Activated CD8-positive, alpha-beta T cell treated with anti-CD3 and anti-CD28 coated beads for 36 hours (primary cell): ENCODE measurements at places on chromosomes 12 and 14. TPM values are rescaled to one million over a fixed set of nuclear protein-coding genes. Genes with fewer than 3 reads are reported as not detected.

Gene DNAJC22
- not detected for total RNA-seq

DNA sequence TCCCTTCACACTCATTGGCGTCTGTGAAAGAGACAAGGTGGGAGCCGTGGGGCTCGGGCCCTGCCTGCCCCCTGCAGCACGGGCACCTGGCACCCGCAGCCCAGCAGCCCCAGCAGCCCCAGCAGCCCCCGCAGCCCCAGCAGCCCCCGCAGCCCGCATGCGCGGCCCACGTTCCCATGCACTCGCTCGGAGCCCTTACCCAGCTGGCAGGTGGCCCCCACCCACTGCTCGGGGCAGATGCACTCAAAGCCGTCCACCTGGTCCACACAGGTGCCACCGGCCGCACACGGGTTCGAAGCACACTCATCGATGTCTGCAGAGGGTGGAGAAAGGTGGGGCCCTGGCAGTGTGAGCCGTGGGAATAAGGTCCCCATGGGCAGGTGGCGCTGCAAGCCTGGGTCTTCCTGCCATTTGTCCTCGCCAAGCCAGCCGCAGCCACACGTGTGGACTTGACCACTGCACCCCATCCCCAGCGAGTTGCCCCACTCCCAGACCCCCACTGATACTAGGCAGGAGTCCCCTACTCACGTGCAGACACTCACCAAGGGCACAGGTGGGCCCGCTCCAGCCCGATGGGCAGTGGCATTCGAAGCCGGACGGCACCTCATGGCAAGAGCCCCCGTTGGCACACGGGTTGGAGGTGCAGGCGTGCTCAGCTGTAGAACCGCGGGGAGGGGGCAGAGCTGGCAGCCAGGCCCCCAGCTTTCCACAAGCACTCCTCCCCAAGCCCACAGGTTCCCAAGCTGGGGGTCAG, 17.3 kb downstream of the JAG2 start:
- DNase-seq, result no peak
- no peaks in the 10 kb centered on the region for H3K36me3 ChIP-seq
- H3K27me3 ChIP-seq, result no peaks in the 10 kb centered on the region

Gene PPFIBP1
- 6.6 TPM for total RNA-seq

DNA sequence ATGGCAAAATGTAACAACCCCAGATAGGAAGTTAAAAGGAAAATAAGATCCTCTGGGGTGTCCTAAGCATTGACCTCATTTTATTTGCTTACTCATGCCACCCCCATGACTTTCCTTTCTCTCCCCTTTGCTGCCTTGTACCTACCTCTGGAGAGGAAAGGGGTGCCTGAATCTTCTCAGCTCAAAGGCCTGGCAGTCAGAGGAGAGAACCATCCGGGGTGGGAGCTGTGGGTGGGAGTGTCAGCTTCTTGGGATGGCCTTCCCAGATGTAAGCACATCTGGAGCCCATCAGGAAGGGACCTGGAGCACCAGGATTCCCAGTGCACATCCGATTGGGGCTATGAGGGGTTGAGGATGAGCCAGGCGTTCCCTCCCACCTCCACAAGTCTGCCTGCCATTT, 5.2 kb upstream of the ITGA5 start:
- H3K36me3 ChIP-seq, result no peaks in the 10 kb centered on the region
- no peak overlapping the region for H3K4me3 ChIP-seq
- H3K4me1 ChIP-seq, result peaks cover 33% of the 10 kb centered on the region
- no peak overlapping the region for H3K27ac ChIP-seq
- no peak for DNase-seq

DNA sequence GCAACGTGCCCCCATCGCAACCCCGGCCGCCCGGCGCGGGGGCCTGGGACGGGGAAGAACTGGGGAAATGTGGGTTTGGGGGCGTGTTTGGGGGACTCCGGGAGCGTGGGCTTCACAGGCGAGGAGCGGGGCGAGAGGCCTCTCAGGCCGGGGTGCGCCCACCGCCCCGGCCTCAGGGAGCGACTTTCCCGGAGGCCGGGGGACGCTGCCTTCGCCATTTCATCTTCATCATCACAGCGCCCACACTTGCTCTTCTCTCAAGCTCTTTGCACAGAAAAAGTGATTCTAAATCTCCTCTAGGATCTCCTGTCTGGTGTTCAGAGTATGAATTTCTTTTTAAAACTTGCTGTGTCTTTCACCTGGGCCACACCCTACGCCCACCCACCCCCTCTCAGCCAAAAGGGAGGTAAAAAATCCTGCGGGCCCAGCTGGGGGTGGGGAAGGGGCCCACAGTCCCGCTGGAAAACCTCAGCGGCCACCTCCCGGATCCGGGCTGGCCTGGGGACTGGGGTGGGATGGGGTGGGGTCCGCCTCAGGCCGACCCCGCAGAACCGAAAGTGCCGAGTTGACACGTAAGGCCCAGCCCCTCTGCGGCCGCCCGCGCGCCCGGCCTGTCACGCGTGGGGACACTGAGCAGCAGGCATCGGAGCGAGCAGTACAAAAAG, 7.4 kb downstream of the CDKN1B start:
- peaks cover 42% of the 10 kb centered on the region for H3K4me1 ChIP-seq
- peak overlapping the region; percentile 99 for H3K27ac ChIP-seq
- no peaks in the 10 kb centered on the region for H3K27me3 ChIP-seq

- H3K4me1 ChIP-seq, result no peaks in the 10 kb centered on the region
- no peak overlapping the region for H3K27ac ChIP-seq
- peaks cover 6% of the 10 kb centered on the region for H3K27me3 ChIP-seq
Measured at GRCh38 chr14:76718306-76719040, 42.8 kb upstream of the VASH1 start.

Gene DPF3
- total RNA-seq, result 0.13 TPM

- no peaks in the 10 kb centered on the region for H3K36me3 ChIP-seq
- no peak overlapping the region for H3K4me3 ChIP-seq
- no peak for DNase-seq
- no peaks in the 10 kb centered on the region for H3K4me1 ChIP-seq
- H3K27me3 ChIP-seq, result peaks cover 14% of the 10 kb centered on the region
Measured at GRCh38 chr14:21656980-21657379, 3.3 kb downstream of the OR4E2 start.

Gene PCED1B
- total RNA-seq, result 119 TPM

GRCh38 chr14:91875525-91876286, 8.4 kb upstream of the TC2N start:
- H3K27me3 ChIP-seq, result no peaks in the 10 kb centered on the region
- DNase-seq, result no peak
- no peaks in the 10 kb centered on the region for H3K36me3 ChIP-seq
- H3K4me3 ChIP-seq, result no peak overlapping the region
- H3K27ac ChIP-seq, result peak overlapping the region; percentile 50
- H3K4me1 ChIP-seq, result peaks cover 67% of the 10 kb centered on the region

Gene TAS2R8
- total RNA-seq, result not detected

DNA sequence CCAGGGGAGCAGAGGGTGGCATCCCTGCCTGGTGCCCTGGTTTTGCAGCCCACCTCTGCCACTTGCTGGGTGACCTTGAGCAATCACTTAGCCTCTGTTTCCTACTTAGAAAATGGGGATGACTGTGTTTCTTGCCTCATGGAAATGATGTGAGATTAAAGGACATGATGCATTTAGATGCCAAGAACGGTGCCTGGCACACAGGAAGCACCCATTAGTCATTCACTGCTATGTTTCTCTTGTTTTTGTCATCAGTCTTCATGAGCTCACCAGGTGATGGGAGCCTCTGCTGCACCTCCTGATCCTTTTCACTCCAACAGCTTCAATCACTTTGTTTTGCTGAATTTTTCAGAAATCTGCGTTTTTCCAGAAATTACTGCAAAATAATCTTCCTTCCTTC, 23.6 kb upstream of the ATF1 start:
- no peaks in the 10 kb centered on the region for H3K27me3 ChIP-seq
- no peak overlapping the region for H3K4me3 ChIP-seq
- H3K27ac ChIP-seq, result no peak overlapping the region
- H3K4me1 ChIP-seq, result no peaks in the 10 kb centered on the region
- H3K36me3 ChIP-seq, result peaks cover 37% of the 10 kb centered on the region

GRCh38 chr12:119096429-119097202, 82.1 kb upstream of the HSPB8 start:
- peaks cover 4% of the 10 kb centered on the region for H3K27me3 ChIP-seq
- H3K36me3 ChIP-seq, result no peaks in the 10 kb centered on the region
- no peak overlapping the region for H3K27ac ChIP-seq
- no peaks in the 10 kb centered on the region for H3K4me1 ChIP-seq

DNA sequence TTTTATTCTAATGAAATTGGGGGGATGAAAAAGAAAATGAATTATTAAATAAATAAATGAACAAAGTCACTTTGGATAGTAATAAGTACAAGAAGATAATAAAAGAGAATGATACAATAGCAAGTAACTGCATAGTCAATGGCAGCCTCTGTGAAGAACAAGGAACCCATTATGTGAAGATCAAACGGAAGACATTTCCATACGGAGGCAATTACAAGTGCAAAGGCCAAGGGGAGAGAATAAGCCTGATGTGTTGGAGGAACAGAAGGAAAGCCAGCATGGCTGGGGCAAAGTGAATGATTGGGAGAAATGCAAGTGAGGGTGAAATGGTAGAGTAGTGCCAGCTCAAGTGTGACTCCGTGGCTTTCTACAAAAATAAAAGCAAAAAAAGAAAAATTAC, 43.9 kb upstream of the CHPT1 start:
- no peak overlapping the region for H3K27ac ChIP-seq
- DNase-seq, result no peak
- H3K4me3 ChIP-seq, result no peak overlapping the region
- H3K36me3 ChIP-seq, result no peaks in the 10 kb centered on the region
- H3K4me1 ChIP-seq, result no peaks in the 10 kb centered on the region
- H3K27me3 ChIP-seq, result peaks cover 15% of the 10 kb centered on the region

Gene ZBTB39
- 5.1 TPM for total RNA-seq

DNA sequence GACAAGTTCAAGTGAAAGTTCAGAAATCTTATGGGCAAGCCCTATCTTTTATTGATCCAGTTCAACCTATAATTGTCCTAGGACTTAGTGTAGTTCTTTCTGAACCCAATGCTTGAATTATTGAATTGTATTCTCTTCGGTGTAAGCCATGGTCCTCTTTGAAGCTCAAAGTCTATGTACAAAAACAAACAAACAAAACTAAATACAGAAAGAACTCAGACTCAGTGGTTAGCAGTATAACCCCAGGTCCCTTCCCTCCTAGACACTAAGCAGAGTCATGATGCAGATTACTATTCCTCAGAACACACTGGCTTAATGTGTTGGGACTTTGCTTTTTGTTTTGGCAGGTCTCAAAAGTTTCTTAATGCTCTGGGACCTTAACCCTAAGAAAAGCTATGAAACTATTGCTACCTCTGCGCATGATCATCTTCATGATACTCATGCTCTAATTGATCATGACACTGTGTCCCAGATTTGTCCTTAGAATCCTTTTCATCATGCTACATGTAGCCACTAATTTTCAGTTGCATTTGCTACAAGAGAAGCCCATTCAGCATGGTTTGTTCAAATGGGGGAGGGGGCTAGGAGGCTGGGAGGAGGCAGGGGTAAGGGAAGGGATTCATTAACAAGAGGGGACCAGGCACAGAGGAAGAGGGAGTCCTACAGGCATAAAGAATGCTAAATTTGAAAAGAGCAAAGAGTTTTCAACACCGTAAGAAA, 35.1 kb upstream of the NAA30 start:
- H3K4me3 ChIP-seq, result no peak overlapping the region
- peaks cover 12% of the 10 kb centered on the region for H3K27me3 ChIP-seq
- no peaks in the 10 kb centered on the region for H3K36me3 ChIP-seq
- H3K4me1 ChIP-seq, result no peaks in the 10 kb centered on the region
- no peak for DNase-seq

- peaks cover 10% of the 10 kb centered on the region for H3K4me1 ChIP-seq
- no peak overlapping the region for H3K4me3 ChIP-seq
- peaks cover 5% of the 10 kb centered on the region for H3K36me3 ChIP-seq
- no peak overlapping the region for H3K27ac ChIP-seq
Measured at GRCh38 chr12:92977326-92977725, 48.2 kb upstream of the EEA1 start.

DNA sequence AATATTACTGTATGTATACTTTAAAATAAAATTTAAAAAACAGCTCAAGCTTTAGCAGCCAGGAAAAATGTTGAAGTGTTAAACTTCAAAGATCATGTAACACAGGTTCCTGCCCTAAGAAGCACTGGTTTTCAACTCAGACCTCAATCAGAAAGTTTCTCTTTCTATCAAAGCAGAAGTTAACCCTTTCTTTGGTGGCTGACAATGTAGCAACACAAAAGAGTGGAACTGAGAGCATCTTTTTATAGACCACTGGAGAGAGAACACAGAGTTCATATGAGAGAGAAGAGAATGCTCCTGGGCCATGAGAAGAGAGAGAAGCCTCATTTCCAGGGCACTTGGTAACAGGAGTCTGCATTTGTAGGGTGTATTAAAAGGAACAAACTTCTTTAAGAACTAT, 42.2 kb upstream of the KTN1 start:
- peaks cover 1% of the 10 kb centered on the region for H3K4me1 ChIP-seq
- H3K27ac ChIP-seq, result no peak overlapping the region
- H3K36me3 ChIP-seq, result peaks cover 2% of the 10 kb centered on the region
- DNase-seq, result no peak
- no peak overlapping the region for H3K4me3 ChIP-seq

DNA sequence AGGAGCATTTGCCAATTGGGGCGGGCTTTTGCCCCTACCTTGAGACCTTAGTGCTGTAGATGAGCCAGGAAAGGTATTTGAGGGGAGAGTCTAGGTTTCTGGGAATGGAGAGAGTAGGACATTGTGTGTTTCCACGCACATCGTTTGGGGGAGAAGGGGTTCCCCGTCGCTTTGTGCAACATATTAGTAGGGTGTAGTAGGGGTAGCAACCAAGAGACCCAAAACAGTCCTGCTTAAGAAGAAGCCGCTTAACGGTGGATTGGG, 694 bp upstream of the PTGES3 start:
- no peaks in the 10 kb centered on the region for H3K27me3 ChIP-seq
- H3K27ac ChIP-seq, result peak overlapping the region; percentile 98
- peaks cover 11% of the 10 kb centered on the region for H3K4me1 ChIP-seq
- peak overlapping the region; percentile 96 for H3K4me3 ChIP-seq

Gene RTRAF
- 230 TPM for total RNA-seq

Gene PYGL
- total RNA-seq, result 1.7 TPM

DNA sequence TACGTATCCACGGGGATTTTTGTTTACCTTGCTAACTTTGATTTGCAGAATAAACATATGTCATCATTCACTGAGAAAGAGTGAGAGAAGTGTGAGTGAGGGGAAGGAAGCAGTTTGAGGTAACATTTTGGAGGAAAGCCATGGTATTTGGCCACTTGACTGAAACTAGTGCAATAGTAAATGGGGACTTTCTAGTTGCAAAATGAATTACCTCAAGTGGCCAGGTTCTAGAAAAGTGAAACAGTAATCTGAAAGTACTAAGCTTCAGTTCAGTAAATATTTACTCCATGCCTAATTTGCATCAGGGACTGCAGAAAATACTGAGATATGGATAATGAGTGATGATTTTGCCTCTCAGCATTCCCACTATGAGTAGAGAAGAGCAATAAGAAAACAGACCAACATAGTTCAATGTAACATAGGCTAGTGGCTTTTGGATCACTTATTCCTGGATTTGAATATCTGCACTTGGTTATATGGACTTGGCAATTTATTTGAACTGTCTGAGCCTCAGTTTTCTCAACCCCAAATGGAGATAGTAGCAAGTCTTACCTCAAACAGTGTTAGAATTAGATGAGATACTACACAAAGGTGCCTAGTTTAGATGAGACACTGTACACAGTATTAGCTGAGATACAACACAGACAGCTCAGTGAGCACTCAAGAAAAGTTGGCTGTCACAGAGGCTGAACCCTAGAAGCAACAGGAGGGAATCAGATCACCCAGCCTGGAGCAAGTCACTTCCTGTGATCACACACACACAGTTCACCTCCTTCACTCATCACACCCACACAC, 439.1 kb downstream of the NPAS3 start:
- no peaks in the 10 kb centered on the region for H3K27me3 ChIP-seq
- DNase-seq, result no peak
- H3K4me1 ChIP-seq, result no peaks in the 10 kb centered on the region
- H3K36me3 ChIP-seq, result no peaks in the 10 kb centered on the region
- no peak overlapping the region for H3K27ac ChIP-seq

GRCh38 chr14:90177539-90178189, 78.7 kb upstream of the PSMC1 start:
- H3K4me3 ChIP-seq, result no peak overlapping the region
- H3K27me3 ChIP-seq, result peaks cover 10% of the 10 kb centered on the region
- H3K36me3 ChIP-seq, result no peaks in the 10 kb centered on the region
- no peak overlapping the region for H3K27ac ChIP-seq

Gene LGALS3
- total RNA-seq, result 4.5 TPM

Gene TBC1D30
- total RNA-seq, result 0.40 TPM
